ENCODE measurements at places on chromosomes 3 and 15.
A peak's percentile ranks its signal among the peaks of the same experiment; 100 is the strongest.

- no peak for DNase-seq
Observed at GRCh38 chr15:70197318-70197944, 99.7 kb upstream of the TLE3 start.

GRCh38 chr3:149019580-149019979, 28.2 kb downstream of the GYG1 start:
- no peak for DNase-seq

GRCh38 chr3:159126261-159127020, 324.6 kb downstream of the MFSD1 start:
- DNase-seq = peak; percentile 24

DNA sequence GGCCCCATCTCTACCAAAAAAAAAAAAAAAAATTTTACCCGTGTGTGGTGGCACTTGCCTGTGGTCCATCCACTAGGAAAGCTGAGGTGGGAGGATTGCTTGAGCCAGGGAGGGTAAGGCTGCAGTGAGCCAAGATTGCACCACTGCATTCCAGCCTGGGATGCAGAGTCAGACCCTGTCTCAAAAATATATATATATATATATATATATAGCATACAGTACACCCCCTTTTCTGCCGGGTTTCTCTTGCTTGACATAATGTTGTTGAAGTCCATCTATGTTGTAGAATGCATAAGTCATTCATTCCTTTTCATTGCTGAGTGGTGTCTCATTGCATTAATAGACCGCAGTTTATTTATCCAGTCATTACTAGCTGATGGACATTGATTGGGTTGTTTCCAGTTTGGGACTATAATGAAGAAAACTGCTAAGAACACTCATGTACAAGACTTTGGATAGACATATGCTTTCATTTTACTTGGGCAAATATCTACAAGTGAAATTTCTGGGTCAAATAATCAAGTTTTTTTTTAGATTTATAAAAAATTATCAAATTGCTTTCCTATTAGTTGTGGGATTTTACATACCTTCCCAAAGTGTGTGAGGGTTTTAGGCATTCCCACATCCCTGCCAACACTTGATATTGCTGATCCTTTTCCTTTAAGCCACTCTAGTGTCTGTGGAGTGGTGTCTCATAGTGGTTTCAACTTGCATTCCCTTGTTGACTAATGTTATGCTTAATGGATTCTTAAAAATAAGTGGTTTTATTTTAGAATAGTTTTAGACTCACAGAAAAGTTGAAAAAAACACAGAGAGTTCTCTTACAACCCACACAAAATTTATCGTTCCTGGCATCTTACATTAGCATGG, 2.1 kb upstream of the PRR20G start:
- DNase-seq = no peak

- no peak for DNase-seq
Observed at GRCh38 chr3:4995500-4996053, 16.3 kb downstream of the BHLHE40 start.

GRCh38 chr3:190692256-190692655, 170.2 kb downstream of the GMNC start:
- DNase-seq = no peak
